ENCODE measurements at places on chromosomes 12 and 14.

DNA sequence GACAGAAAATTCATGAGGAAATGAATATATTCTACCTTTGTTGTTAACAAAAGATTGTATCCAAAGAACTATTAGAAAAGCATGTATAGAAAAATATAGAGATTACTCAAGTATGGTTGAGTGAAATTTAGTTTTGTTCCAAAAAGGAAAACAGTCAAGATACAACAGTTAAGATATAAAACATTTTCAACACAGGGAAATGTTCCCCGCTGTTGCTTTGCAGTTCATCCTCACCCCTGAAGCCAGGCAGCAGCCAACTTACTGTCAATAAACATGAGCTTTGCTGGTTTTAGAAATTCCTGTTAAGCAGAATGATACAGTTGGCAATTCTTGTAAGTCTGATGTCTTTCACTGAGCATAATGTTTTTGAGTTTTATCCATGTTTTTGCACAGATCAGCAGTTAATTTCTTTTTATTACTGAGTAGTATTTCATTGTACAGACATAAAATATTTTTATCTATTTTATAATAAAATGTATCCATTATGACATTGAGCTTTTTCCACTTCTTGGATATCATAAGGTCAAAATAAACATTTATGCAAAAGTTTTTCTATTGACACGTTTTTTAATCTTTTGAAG lies 1.2 kb upstream of the CLEC2B start:
- no peak for DNase-seq

DNA sequence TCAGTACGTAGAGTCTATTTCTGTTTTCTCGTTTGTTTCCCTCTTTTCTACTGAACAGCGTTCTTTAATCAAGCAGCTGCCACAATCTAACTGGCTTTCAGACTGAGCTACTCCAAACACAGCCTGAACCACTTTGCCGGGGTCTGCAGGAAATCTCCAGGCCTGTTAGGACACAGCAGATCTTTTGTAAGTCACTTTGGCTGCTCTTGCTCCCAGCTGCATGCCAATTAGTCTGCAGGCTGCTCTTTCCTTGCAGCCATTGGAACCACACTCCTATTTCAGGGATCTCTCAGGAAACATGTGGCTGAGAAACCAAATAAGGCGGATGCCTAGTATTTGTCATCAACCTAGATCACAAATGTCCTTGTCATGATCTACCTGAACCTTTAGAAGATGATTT lies 73.6 kb downstream of the TMTC1 start:
- DNase-seq: no peak

DNA sequence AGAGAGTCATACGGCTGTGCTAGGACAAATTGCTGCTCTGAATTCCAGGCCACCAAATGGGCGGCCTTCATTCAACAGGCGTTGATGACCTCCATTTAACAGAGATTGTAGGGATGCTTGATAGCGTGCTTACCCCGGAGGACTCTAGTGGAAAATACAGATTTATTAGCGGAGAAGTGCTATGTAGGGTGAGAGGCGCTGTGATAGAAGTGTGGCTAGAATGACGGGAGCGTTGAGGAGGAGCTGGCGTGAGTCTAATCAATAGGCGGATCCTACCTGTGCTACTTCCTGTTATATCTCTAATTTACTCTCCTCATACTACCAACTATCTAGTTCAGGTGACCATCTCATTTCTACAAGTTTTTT lies 668 bp downstream of the MRPS35 start:
- no peak for DNase-seq

- DNase-seq: no peak
These were observed 12.2 kb downstream of the GPR84 start for GRCh38 chr12:54352022-54352531.

- DNase-seq: no peak
These were observed 28.8 kb downstream of the SYNE3 start for GRCh38 chr14:95487669-95488084.

DNA sequence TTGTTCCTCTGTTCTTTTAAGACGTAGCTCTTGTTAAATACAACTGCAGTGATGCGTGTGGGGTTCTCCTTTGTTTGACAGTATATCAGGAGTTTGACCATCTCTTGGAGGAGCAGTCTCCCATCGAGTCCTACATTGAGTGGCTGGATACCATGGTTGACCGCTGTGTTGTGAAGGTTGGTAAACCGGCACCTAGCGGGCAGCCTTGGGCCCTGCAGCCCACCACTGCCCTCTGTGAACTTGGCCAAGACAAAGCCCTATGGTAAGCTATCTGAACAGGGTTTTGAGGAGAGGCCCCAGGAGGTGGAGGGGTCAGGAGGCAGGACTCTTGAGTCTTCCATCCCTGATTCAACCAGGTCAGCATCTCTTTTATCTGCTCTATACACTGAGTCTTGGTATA lies 54.6 kb upstream of the RIC8B start:
- DNase-seq: no peak
